Activated T-helper 1 cell treated with anti-CD3 and anti-CD28 coated beads, Interleukin-12 subunit alpha, Interleukin-12 subunit beta, Interleukin-2, Interleukin-4 antibody, amounts not matched to agents 30 ng/mL and 10 ng/mL and 1 ng/mL, durations not matched to agents 14 hours and 24 hours and 36 hours (primary cell): ENCODE measurements at places on chromosomes 7 and 10.

DNA sequence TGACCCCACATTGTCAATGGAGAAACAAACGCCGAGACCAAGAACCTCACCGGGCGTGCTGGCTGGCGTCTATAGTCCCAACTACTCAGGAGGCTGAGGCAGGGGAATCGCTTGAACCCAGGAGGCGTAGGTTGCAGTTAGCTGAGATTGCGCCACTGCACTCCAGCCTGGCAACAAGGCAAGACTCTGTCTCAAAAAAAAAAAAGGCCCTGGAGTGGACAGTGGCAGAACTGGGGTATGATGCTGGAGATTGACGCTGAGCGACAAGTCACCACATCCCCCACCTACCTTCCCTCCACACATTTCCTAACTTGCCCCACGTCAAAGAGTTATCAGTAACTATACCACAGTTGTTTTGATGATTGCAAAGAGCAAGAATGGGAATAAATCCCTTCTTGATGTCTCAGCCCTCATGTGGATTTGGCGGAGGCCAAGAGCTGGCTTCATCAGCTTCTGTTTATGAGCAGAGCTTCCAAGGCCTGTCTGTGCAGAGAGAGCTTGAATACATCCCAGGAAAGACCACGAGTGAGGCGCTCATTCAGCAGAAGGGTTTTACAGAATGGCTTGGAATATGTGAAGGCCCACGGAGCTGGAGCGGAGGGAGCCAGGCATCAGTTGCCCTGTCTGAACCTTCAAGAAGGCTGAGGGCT is 28.0 kb upstream of the TNS3 start:
- no peak for DNase-seq

DNA sequence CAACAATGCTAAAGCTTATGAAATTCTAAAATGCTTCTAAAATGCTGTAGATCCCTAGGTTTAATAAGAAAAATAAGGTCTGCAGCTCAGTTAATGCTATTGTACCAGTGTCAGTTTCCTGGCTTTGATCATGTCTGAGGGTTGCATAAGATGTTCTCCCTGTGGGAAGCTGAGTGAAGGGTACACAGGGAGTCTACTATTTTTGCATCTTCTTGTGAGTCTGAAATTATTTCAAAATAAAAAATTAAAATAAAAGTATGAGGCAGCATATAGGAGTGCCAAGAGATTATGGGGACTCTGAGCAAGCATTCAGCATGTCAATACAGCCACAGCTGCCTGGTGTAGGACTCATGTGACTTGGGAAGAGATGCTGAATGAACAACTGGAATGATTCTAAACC is 14.7 kb downstream of the CHST15 start:
- DNase-seq, result no peak

DNA sequence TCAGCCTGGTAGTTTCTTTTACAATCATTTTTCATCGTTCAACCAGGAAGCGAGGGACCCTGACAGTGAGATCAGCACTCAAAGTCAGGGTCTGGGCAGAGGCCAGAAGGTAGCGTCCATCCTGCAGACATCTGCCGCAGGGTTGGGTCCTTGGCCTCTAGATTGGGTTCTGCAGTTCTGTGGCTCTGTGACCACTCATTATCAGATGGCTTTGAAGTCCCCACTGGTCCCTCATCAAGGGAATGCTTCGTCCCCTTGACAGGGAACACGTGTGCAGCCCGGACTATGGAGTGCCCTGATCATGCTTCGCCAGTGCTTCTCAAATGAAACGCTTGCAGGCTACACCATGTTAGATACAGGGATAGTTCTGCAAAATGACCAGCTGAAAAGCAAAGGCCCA is 64.1 kb downstream of the FRMPD2 start:
- DNase-seq, result no peak

DNA sequence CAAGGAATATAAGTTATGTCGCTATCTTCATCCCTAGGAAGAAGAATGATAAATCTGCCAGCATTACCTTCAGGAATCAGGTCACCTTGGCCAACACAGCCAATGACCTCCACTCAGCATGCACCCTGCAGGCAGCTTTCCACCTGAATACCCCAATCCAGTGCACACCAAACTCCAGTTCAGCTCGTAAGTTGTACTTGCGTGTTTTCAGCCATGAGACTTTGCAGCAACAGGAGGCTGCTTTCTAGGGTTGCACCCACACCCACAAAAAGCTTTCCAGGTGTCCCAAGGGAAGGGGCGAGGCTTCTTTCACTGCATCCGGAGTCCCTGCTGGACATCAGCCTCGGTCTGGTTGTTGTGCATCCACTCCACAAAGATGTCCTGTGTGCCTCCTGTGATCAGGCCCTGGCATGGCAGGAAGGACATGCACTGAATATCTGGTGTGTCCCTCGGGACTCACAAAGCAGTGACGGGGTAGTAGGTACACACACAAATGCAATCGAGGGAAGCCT is 282.9 kb downstream of the GRID1 start:
- DNase-seq, result no peak

GRCh38 chr7:47602272-47603004 is 20.5 kb upstream of the TNS3 start:
- no peak for DNase-seq

GRCh38 chr7:74387606-74388005 is 66.1 kb upstream of the GTF2IRD1 start:
- no peak for DNase-seq

GRCh38 chr7:70795948-70796347 is 336.0 kb upstream of the GALNT17 start:
- no peak for DNase-seq

GRCh38 chr7:111380945-111381344 is 181.3 kb downstream of the IMMP2L start:
- DNase-seq, result no peak

DNA sequence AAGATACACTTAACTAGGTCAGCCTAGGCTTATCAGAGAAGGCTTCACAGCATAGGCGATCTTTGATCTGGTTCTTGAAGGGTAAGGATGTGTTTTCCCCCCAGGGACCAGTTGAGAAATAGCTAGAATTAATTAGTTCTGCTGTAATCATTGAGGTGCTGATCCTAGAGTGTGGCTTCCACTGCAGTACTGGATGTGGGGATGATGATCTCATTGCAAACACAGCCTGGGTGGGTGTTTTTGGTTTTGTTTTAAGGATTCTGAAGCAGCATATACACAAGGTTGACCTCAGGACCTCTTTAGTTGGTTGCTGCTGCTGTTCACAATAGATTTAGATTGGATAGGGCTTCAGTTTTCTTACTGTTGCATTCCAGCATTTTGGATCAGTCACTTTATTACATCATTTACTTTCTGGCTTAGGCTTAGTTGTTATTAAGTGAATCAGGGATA is 159.7 kb downstream of the AUTS2 start:
- no peak for DNase-seq

DNA sequence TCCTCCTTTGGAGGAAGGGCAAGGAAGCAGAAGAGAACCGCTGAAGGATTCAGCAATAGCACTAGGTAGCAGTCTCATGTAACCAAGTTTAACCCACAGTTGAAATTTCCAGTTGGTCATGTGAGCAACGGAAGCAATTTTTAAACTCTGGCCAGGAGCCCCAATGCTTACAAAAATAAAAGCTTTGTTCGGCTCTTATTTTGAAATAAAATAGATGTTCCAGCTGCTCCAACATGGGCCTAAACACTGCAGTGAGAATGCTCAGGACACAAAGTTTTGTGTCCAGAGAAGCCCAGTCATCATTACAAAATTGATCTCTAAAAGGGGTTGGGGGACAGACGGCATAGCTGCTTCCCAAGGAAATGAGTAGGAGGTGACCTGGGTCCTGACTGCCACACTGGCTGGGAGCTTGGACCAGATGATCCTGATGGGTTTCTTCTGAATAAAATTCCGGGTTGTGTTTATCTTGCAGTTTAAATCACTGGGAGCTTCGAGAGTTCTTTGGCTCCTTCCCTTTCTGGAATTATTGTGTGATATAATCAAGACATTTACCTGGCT is 452 bp upstream of the TMEM140 start:
- peak; percentile 23 for DNase-seq

- DNase-seq, result no peak
These were observed 1055.1 kb downstream of the NXPH1 start for GRCh38 chr7:9488555-9488954.

- DNase-seq, result no peak
These were observed 41.5 kb upstream of the EBLN1 start for GRCh38 chr10:22259280-22259679.

DNA sequence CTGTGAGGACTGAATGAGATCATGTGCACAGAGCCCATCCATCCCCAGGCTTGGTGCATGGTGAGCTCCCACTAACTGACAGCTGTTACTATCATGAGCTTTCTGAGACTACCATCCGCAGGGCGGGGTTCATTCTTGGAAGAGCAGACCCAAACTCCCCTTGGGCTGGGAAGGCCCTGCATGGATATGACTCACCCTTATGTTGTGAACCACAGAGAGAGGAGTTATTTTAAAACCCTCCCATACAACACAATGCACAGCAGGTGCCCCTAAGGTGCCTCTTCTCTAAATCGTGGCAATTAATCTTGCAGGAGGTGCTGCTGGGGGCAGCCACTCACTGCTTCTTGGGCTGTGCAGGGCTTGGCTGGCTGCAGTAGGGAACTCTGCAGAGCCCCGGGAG is 219.1 kb downstream of the GFRA1 start:
- no peak for DNase-seq

DNA sequence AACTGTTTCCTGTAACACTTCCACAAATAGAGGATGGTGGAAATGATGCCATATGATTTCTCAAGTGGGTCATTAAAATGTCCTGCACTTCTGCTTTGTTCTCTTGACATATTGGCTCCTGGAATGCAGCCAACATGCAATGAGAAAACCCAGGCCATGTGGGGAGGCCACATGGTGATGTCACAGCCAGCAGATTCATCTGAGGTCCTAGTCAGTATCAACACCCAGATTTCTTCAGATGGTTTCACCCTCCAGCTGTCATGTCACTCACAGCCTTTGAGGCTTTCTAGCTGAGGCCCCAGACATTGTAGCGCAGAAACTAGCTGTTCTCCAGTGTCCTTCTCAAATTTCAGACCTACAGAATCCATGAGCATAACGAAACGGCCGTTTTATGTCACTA is 102.3 kb upstream of the NUPR2 start:
- no peak for DNase-seq

- DNase-seq, result no peak
These were observed 13.1 kb downstream of the RPA3 start for GRCh38 chr7:7705318-7705717.

- DNase-seq, result no peak
These were observed 8.4 kb upstream of the RBM28 start for GRCh38 chr7:128352153-128352537.

DNA sequence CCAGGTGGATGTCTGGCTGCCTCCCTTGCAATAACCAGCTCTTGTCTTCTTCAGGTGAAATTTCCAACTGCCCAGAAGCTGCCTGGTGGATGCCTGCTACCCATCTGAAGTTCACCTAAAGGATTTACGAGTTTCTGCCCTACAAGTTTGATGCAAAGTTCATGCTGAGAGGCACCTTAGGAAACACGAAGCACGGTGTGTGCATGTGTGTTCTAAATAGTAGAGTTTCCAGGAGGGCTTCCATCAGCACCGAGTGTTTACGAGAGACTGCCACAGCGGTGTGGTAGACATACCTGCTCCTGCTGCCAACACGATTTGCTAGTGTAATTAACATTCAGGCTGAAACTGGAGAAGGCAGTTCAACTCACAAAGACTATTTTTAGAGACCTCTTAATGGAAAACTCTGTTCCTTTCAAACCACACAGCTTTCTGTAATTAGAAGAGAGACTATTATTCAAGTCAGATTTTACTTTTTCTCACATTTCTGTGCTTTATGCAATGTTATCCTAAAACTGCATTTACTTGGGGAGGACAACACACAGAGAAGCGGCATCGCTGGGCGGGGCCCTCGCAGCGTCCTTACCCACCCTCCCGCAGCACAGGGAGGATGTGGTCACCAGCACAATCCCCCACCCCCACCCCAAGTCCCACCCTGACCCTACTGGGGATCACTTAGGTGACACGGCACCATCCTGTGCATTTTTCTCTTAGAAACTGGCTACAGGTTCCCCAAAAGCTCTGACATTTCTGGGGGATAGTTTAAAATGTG is 15.5 kb upstream of the CPXM2 start:
- DNase-seq, result no peak

DNA sequence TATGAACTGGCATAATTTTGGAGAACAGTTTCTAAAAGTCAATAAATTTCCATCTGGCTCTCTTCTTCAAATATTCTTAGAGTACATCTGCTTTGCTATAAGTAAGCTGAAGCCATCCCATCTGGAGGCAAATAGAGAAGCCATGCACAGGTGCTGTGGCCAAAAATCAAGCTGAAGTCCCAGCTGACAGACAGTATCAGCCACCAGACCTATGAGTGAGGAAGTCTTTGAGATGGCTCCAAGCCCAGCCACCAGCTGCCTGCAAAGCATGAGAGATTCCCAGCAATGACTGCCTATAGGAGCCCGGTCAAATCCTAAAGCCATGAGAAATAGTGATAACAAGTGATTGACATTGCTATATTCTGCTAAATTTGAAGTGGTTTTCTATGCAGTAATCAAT is 21.7 kb upstream of the PRSS58 start:
- DNase-seq, result no peak

- DNase-seq, result no peak
These were observed 176.8 kb downstream of the TWIST1 start for GRCh38 chr7:18940593-18941134.

GRCh38 chr7:78195281-78195680 is 396.7 kb downstream of the PHTF2 start:
- no peak for DNase-seq

- no peak for DNase-seq
These were observed 61.3 kb downstream of the DNAH11 start for GRCh38 chr7:21603972-21604749.

- DNase-seq, result no peak
These were observed 13.8 kb downstream of the SUFU start for GRCh38 chr10:102517553-102517952.

DNA sequence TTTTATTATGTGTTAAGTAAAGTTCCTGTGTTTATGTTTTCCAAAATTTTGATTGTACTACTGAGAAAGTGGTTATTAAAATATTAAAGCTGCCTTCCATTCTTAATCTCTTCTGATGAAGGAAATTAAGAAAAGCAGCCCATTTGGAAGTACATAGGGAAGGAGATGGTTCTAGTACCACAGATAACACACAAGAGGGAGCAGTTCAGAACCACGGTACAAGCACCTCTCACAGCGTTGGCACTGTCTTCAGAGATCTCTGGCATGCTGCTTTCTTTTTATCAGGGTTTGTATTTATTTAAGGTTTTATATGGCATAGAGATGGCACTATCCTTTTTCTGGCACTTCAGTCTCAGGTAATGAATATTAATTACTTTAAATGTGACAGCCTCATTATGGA is 111.6 kb downstream of the PHTF2 start:
- DNase-seq, result no peak

- no peak for DNase-seq
These were observed 160.9 kb downstream of the LRRC4 start for GRCh38 chr7:127870231-127870907.

- no peak for DNase-seq
These were observed 421.7 kb downstream of the ATRNL1 start for GRCh38 chr10:115514895-115515294.

- no peak for DNase-seq
These were observed 118.8 kb downstream of the LRMDA start for GRCh38 chr10:75550191-75550590.

DNA sequence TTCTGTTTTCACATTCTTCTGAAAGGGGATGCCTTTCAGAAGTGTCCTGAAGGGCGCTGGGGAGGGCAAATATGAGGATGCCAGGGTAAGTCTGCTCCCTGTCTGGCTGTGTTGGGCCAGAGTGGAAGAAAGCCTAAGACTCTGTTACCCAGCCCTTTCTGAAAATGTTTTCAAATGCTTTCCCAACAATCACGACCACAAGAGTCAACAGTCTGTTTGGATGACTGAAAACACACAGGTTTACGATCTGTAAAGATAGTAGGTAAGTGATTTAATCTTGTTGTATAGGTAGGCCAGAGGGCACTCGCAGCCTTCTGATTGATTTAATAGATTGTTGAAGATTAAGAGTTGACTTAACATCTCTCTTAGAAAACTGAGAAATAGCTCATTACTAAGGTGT is 13.2 kb downstream of the SGPL1 start:
- no peak for DNase-seq
